ENCODE measurements at places on chromosomes 3 and 15.

- no peak for DNase-seq
These were observed 117.4 kb downstream of the TIGIT start for GRCh38 chr3:114411190-114411668.

DNA sequence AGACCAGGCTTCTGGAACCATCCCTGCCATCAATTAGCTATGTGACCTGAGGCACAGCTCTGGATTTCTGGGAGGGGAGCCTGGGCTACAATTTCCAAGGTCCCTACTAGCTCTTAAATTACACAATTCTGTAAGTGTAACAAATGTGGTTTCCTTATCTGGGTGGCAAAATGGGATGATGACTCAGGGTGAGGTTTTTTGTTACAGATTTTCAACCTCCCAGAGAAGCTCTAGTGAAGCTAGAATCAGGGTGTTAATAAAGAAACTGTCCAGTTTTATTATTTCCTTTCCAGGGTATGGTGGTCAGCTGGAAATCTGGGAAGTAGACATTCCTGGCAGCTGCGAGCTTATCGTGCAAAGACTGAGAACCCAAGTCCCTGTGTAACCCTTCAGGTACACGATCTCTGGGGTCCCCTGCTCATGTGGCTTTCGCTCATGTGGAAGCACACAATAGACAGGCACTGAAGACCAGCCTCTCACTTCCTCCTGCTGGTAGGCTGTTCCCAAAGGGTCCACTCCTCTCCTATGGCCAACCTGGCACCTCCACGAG, 7.3 kb downstream of the RAB27A start:
- peak; percentile 41 for DNase-seq

DNA sequence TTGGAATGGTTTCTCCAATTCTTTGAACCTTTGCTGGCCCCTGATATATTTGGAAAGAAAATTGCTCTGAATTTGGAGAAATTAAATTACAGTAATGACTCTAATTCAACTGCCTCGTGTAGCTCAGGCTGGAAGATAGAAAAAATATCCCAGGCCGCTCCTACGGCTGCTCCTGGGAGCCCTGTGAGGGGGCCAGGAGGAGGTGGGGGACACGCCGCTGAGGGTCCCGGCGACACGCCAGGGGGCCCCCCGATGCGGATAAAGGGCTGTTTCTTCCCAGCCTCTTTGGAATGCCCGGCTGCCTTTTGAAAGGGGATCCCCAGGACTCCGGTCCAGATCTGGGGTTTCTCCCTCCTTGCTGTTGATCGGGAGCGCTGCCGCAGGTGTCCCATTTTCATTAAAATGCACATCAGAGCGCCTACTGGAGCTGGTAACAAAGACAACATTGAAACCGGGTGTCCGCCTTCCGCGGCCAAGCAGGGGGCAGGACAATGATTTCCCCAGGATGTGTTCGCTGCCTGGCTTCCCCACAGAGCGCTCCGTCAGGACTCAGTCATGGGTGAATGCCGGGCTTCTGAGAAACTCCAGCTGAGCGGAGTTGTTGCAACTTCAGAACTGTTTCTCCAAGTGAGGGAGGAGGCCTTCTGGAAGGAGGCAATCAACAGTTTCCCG, 200.1 kb upstream of the KBTBD8 start:
- DNase-seq = peak; percentile 63

- DNase-seq = peak; percentile 77
These were observed 44.8 kb upstream of the ATP2C1 start for GRCh38 chr3:130849091-130849552.

GRCh38 chr3:133459400-133459799, 59.5 kb downstream of the BFSP2 start:
- DNase-seq = peak; percentile 32

DNA sequence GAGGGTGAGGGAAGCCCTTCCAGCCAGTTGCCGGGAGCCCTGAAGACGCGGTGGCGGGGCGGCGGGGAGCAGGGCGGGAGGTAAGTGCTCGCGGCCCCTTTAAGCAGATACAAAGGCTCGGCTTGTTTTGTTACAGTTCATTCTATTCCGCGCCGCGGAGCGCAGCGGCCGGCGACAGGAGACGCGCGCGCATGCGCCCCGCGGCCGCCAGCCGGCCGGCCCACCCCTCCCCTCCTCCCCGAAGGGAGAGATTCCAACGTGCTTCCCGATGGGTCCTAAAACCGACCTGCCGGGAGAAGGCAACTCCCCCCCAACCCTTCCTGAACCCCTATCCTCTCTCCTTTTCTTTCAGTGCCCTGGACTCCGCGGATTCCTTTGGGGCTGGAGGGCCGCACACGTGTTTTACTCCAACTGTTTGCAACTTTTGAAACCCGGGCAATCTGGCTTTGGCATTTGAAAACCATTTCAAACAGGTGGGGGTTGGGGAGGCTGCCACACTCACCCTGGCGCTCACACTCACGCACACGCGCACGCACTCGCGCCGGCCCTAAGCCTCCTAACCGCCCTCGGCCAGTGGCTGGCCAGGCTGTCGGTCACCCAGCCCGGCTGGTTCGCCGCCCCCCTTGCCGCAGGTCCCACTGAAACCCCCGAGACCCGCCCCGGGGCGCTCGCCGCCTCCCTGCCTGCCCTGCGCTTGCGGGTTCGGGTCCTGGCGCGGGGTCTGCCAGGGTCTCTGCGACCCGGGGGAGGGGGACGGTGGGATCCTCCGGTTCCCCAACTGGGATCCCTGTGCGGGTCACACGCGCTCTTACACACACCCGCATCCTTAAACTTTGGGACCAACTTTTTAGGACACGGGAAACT, at the start of gene MAGI1:
Gene MAGI1 (minus strand): TSS at position 193 of the 864 bp plus-strand sequence. CDS start 610 bp downstream, outside the sequence.
- DNase-seq = peak; percentile 85

DNA sequence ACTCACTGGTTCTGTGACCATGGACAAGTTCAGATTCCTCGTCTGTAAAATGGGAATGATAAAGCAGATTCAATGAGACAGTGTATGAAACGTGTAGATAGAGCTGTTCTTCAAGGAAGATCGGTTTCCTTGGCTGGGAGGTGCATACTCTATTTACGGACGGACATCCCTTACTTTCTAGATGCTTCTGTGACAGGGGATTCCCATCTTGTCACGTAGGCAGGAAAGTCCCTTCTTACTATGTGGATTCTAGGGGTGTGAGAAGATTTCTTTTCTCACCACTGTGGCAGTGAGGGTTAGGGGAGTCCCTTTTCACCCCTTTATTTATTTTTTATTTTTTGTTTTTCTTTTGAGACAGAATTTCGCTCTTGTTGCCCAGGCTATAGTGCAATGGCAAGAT, 180.9 kb upstream of the TBL1XR1 start:
- no peak for DNase-seq

- peak; percentile 86 for DNase-seq
These were observed at the start of gene EOMES for GRCh38 chr3:27721717-27722564. Gene EOMES, minus strand, starts transcription at chr3:27722323. Its CDS starts 29 bp downstream, at chr3:27722294.

- DNase-seq = no peak
These were observed 77.1 kb upstream of the MLF1 start for GRCh38 chr3:158493931-158494330.

GRCh38 chr15:48451241-48451640, 120.0 kb downstream of the DUT start:
- DNase-seq = no peak

All from upper lobe of left lung (tissue), 6 donors.